Smooth muscle cell of bladder (primary cell): ENCODE measurements at places on chromosomes 5 and 9. TPM values are rescaled to one million over a fixed set of nuclear protein-coding genes. Genes with fewer than 3 reads are reported as not detected.

The PHYHD1 gene
- total RNA-seq: 6.4 and 7.6 TPM in 2 replicates

The PDLIM4 gene
- total RNA-seq: 27.7 and 53.3 TPM in 2 replicates

The B4GALT7 gene
- 36.3 and 43.5 TPM in 2 replicates for total RNA-seq

The C9orf50 gene
- total RNA-seq: 0.14 and 0.18 TPM in 2 replicates

The OTULIN gene
- 11.2 and 15.2 TPM in 2 replicates for total RNA-seq

The GPR21 gene
- 0.83 and 1.1 TPM in 2 replicates for total RNA-seq

The PCDHB7 gene
- 0.18 and 0.71 TPM in 2 replicates for total RNA-seq

The CCL21 gene
- not detected in 2 replicates for total RNA-seq

The TRIO gene
- 121 and 144 TPM in 2 replicates for total RNA-seq

The WDR31 gene
- total RNA-seq: 1.8 and 3.4 TPM in 2 replicates

The CDKN2B gene
- 18.5 and 37.2 TPM in 2 replicates for total RNA-seq

The AKNA gene
- total RNA-seq: 7.1 and 8.7 TPM in 2 replicates

The RNF44 gene
- 0.57 and 1.1 TPM in 2 replicates for total RNA-seq

The ADAMTS16 gene
- 0.14 and 0.18 TPM in 2 replicates for total RNA-seq

The SOX30 gene
- total RNA-seq: not detected in 2 replicates

The DNAJC21 gene
- 43.0 and 59.1 TPM in 2 replicates for total RNA-seq

The INSYN2B gene
- 3.1 and 3.8 TPM in 2 replicates for total RNA-seq

The SPINK1 gene
- total RNA-seq: not detected in 2 replicates

The AQP7 gene
- total RNA-seq: 0.09 and 0.14 TPM in 2 replicates

The ANKRD18B gene
- total RNA-seq: 0.28 and 0.46 TPM in 2 replicates

The IER5L gene
- total RNA-seq: 38.0 and 70.7 TPM in 2 replicates

The SNCAIP gene
- total RNA-seq: 14.2 and 19.4 TPM in 2 replicates

The RNF180 gene
- 0.71 and 0.74 TPM in 2 replicates for total RNA-seq

The C9orf153 gene
- total RNA-seq: 0.18 and 0.43 TPM in 2 replicates

The CCL28 gene
- 0.43 and 1.5 TPM in 2 replicates for total RNA-seq

The ZNF658 gene
- total RNA-seq: 4.0 and 4.9 TPM in 2 replicates

The PCDHGB1 gene
- 2.3 and 3.3 TPM in 2 replicates for total RNA-seq

The HMGCR gene
- total RNA-seq: 124 and 176 TPM in 2 replicates

The FYB1 gene
- not detected in 2 replicates for total RNA-seq

The UBE2B gene
- 19.1 and 21.6 TPM in 2 replicates for total RNA-seq

The S100Z gene
- total RNA-seq: not detected in 2 replicates

The LECT2 gene
- not detected in 2 replicates for total RNA-seq

The FRRS1L gene
- 0.09 and 0.14 TPM in 2 replicates for total RNA-seq

The C5orf52 gene
- total RNA-seq: not detected in 2 replicates

The GLDC gene
- 1.4 TPM in 1 of 2 replicates, not detected in the other for total RNA-seq

The HK3 gene
- total RNA-seq: not detected in 2 replicates

The LCN12 gene
- 0.28 TPM in 1 of 2 replicates, not detected in the other for total RNA-seq

The PCDHGA9 gene
- 2.7 and 3.1 TPM in 2 replicates for total RNA-seq

The KLHL9 gene
- 29.2 and 37.3 TPM in 2 replicates for total RNA-seq

The WWC1 gene
- 1.7 and 1.8 TPM in 2 replicates for total RNA-seq

The CIZ1 gene
- 12.8 and 18.8 TPM in 2 replicates for total RNA-seq

The BSPRY gene
- not detected in 2 replicates for total RNA-seq

The CER1 gene
- total RNA-seq: not detected in 2 replicates

The CDKN2B-AS1 gene
- total RNA-seq: 3.6 and 4.8 TPM in 2 replicates

The GRXCR2 gene
- total RNA-seq: not detected in 2 replicates

The TLE1 gene
- 32.9 and 38.8 TPM in 2 replicates for total RNA-seq

The RPL35 gene
- 3,147 and 3,152 TPM in 2 replicates for total RNA-seq

The SLC6A7 gene
- total RNA-seq: not detected in 2 replicates

The DOLPP1 gene
- total RNA-seq: 5.7 and 6.9 TPM in 2 replicates

The KCNV2 gene
- not detected in 2 replicates for total RNA-seq
